ENCODE measurements at places on chromosomes 13 and 19. TPM values are rescaled to one million over a fixed set of nuclear protein-coding genes. Genes with fewer than 3 reads are reported as not detected.

IQCN gene
- 0.69 TPM for total RNA-seq

KLK14 gene
- total RNA-seq, result not detected

GRCh38 chr19:19805480-19805879, 16.1 kb downstream of the ZNF506 start:
- no peak for DNase-seq

DNA sequence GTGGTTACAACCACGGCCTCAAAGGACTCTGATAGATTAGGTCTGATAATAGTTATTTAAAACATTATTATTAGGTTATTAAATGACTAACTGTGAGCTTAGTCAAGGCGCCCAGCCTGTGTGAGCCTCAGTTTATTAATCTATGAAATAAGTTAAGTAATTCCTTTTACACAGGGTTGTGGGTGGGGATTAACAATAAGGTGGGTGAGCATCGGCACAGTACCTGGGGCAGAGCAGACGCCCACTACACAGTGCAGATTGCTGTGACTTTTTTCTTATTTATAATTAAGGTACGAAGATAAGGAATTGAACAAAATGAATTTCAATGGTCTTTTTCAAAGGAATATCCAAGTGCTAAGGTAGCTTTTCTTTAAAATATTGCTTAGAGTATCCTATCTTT, 132.2 kb downstream of the KATNAL1 start:
- no peak for DNase-seq

GRCh38 chr19:14271840-14272239, 65.9 kb upstream of the ADGRL1 start:
- DNase-seq, result no peak

GRCh38 chr13:23671377-23671776, 101.2 kb downstream of the TNFRSF19 start:
- no peak for DNase-seq

GRCh38 chr19:42254089-42254849, 659 bp downstream of the ERF start:
- peak; percentile 67 for DNase-seq

- DNase-seq, result peak; percentile 47
Observed at GRCh38 chr19:54287456-54287855, 6.5 kb upstream of the LILRB2 start.

GRCh38 chr19:15633082-15633835, 7.4 kb upstream of the CYP4F3 start:
- no peak for DNase-seq

GRCh38 chr13:88196106-88196505, 524.9 kb downstream of the SLITRK5 start:
- peak; percentile 4 for DNase-seq

DNA sequence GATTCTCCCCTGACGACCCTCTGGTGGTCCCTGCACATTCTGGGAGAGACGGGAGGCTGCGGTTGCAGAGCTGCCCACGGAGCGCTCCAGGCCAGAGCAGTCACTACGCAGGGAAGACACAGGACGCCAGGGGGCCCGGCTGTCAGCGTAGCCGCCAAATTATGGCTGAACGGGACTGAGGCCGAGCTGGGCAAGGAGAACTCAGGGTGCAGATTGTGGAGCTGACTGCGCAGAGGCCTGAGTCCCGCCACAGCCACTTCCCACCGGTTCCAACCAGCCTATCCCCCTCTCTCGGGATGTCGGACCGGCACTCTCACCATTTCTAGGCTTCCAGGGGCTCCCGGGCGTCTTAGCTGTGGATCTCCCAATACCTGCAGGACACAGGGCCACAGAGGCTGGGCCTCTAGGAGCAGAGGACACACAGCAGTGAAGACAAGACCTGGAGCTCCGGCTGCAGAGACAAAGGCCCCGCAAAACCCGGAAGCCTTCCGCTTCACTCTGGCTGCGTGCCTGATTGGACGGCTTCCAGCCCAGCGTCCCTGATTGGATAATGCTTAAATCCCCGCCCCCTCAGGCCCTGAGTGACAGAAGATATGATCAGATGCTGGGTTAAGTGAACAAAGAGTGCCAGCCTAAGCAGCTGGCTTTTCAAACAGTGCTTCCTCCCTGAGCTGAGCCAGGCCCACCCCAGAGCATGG, at the start of gene ZNF737:
Gene ZNF737, minus strand, starts transcription at position 461 of the 698 bp plus-strand sequence. Its CDS starts 141 bp downstream, at position 320.
- DNase-seq, result peak; percentile 62
